Fibroblast of skin of back (primary cell): ENCODE measurements at places on chromosomes 6 and 20.
A peak's percentile ranks its signal among the peaks of the same experiment; 100 is the strongest.

- DNase-seq, result peak; percentile 73
Measured at GRCh38 chr6:71496018-71496721, 207.6 kb downstream of the OGFRL1 start.

DNA sequence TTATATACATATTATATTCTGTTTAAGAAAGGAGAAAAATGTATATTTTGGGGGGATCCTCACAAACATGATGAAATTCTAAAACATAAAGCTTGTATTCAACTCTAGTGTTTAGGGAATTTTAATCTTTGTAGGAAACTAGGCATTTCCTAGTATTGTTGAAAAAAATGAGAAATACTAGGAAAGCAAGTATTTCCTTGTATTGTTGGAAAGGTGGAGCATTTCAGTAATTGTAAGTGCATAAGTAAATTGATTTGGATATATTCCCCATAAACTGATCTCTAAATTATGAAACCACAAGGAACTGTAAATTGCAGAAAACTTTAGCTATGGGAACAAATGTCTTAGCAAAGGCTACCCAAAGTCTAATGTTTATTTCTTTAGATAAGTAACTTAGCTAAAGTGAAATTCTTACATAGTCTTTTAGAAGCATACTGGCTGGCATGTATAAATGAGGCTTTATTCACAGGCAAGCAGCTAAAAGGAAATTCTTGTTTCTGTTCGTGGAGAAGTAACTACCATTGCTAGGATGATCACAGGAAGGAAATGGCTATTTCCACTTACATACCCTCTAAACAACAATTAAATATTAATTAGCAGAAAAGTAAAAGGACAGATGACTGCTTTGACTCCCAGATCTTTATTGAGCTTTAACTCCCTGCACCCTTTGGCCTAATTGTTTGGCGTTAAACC, 19.9 kb upstream of the NRN1 start:
- no peak for DNase-seq

- no peak for DNase-seq
Measured at GRCh38 chr20:35489717-35490116, 34.3 kb downstream of the CEP250 start.

DNA sequence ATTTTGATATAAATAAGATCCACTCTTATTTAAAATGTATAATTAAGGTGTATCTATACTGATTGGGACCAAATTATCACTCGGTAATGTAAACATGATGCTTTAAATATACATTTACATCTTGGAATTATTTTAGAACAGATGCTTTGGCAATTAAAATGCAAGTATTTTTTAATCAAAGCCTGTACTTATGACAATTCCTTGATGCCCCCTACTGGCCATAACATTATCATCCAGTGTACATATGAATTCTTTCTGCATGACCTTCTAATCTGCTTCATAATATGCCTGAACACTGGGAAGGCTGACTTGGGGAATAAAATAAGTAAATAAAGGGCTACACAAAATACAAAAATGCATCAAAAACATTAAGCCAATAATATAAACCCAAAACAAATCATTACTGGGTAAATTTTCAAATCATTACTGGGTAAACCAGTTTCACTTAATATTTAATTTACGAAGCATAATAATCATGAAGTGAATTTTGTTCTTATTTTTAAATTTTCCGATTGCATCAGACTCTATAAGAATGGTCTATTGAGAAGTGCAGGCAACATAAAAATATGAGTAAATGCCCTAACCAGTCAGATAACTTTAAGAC, 65.1 kb downstream of the CGA start:
- peak; percentile 51 for DNase-seq

DNA sequence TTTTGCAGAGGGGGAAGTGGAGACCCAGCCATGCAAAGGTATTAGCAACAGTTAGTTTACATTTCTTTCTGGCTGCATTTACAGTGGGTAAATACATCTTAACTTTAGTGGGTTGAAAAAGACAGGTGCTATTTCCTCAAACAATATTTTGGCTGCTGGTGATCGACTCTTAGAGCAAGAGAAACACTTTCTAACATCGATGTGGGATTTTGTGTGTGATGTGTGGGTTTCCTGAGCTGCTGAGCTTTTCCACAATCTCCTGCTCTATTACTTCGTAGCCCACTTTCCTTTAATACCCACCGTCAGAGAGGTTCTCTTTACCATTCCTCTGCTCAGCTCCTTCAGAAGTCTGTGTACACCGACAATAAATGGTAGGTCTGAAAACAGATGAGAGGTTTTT, 339.0 kb downstream of the NRN1 start:
- no peak for DNase-seq

- DNase-seq, result peak; percentile 47
Measured at GRCh38 chr20:38221119-38221589, 39.4 kb downstream of the KIAA1755 start.
